ENCODE measurements at places on chromosomes 13 and 19. TPM values are rescaled to one million over a fixed set of nuclear protein-coding genes. Genes with fewer than 3 reads are reported as not detected.

UBE2L5 gene
- total RNA-seq, result 0.75 TPM

DEDD2 gene
- 28.4 TPM for total RNA-seq

RAP2A gene
- total RNA-seq, result 54.4 TPM

CYP4F2 gene
- not detected for total RNA-seq

LRRC4B gene
- total RNA-seq, result 0.34 TPM

ZNF93 gene
- 5.6 TPM for total RNA-seq

SMIM44 gene
- not detected for total RNA-seq

SMIM24 gene
- total RNA-seq, result not detected
